Heart left ventricle (tissue), 16 donors: ENCODE measurements at places on chromosomes 6 and 20.

DNA sequence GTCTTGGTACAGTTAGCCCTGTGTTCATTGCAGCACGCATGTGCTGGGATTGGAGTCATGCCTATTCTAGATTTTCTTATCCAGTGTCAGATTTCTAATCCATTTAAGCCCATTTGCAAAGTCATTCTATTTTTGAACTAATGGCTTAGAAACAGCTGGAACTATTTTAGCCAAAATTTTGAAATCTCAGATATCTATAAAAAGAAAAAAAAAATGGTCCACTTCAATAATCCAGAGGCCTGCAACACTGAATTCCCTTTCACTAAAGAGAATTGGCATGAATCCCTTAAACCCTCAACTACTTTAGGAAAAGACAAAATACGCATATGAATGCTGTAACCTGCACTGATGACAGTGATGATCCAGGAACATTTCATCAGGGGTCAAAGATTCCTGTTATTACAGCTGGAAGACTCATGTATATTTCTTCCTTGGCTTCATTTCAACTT, 1.5 kb downstream of the COL21A1 start:
- H3K36me3 ChIP-seq: no peaks in the 10 kb centered on the region
- peaks cover 24% of the 10 kb centered on the region for H3K4me1 ChIP-seq
- peak overlapping the region; percentile 27 for H3K27ac ChIP-seq
- H3K4me3 ChIP-seq: no peak overlapping the region
- DNase-seq: no peak

- peaks cover 11% of the 10 kb centered on the region for H3K4me1 ChIP-seq
- DNase-seq: no peak
- no peak overlapping the region for H3K4me3 ChIP-seq
- H3K27ac ChIP-seq: no peak overlapping the region
Observed at GRCh38 chr20:40768105-40768504, 79.1 kb upstream of the MAFB start.

DNA sequence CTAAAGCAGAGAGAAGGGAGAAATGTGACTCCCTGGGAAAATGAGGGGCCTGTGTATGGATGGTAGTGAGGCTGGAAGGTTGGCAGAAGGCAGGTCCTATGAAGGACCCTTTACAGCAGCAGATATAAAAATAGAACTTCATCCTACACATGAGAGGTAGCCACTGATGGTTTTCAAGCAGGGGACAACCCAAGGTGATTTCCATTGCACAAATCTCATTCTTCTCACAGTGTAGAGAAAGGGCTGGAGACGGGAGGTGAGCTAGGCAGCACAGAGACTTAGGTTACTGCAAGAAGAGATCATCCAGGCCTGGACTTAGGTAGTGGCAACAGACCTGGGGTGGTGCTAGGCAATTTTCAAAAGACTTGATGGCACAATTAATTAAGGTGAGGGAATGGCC, 30.7 kb downstream of the TRAM2 start:
- no peaks in the 10 kb centered on the region for H3K36me3 ChIP-seq
- no peak overlapping the region for H3K4me3 ChIP-seq
- peaks cover 75% of the 10 kb centered on the region for H3K4me1 ChIP-seq
- H3K27ac ChIP-seq: no peak overlapping the region

GRCh38 chr20:62702895-62703852, 5.5 kb upstream of the NTSR1 start:
- no peak overlapping the region for H3K4me3 ChIP-seq
- no peak overlapping the region for H3K27ac ChIP-seq
- H3K27me3 ChIP-seq: peaks cover 9% of the 10 kb centered on the region
- DNase-seq: peak; percentile 44
- H3K4me1 ChIP-seq: peaks cover 7% of the 10 kb centered on the region
- H3K36me3 ChIP-seq: no peaks in the 10 kb centered on the region

GRCh38 chr6:85483846-85484245, 34.0 kb downstream of the NT5E start:
- H3K27me3 ChIP-seq: no peaks in the 10 kb centered on the region
- H3K27ac ChIP-seq: no peak overlapping the region
- H3K4me3 ChIP-seq: no peak overlapping the region
- no peaks in the 10 kb centered on the region for H3K4me1 ChIP-seq

- peaks cover 5% of the 10 kb centered on the region for H3K4me1 ChIP-seq
- H3K27me3 ChIP-seq: no peaks in the 10 kb centered on the region
- DNase-seq: no peak
Observed at GRCh38 chr6:96816301-96816817, 20.9 kb downstream of the GPR63 start.

DNA sequence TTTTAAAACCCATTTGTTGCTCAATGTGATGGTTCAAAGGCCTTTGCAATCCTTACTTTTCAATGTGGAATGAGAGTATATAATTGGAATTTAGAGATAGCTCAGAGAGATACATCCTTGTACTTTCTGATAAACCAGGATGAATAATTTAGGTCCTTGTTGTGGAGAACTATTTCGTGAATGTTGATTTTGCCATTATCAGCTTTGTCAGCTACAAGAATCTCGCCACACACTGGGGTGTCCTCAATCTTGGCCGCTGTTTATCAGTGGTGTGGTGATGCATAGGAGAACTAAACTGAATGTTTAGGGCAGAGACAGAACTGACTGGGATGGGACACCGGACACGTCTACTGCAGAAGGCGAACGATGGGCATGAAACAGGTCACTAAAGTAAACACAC, 111.2 kb upstream of the SLC35B3 start:
- H3K4me3 ChIP-seq: no peak overlapping the region
- no peak overlapping the region for H3K27ac ChIP-seq
- H3K36me3 ChIP-seq: no peaks in the 10 kb centered on the region
- DNase-seq: no peak
- no peaks in the 10 kb centered on the region for H3K27me3 ChIP-seq

DNA sequence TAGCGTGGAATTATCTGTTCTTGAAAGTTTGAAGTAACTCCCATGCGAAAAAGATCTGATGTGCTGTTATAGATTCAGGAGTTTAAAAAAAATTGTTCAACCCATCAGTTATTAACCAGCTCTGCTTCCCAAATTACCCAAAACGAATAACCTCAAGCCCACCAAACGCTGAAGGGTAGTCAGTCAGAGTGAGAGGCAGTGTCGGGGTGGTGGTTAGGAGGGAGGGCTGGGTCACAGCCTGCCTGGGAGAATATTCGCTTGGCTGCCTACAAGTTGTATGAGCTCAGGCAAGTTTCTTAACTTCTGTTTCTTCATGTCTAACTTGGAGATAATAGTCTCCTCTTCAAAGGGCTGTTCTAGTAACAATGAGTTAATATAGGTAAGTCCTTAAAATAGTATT, 114.6 kb downstream of the JPH2 start:
- DNase-seq: no peak
- no peak overlapping the region for H3K27ac ChIP-seq
- H3K4me1 ChIP-seq: no peaks in the 10 kb centered on the region
- peaks cover 7% of the 10 kb centered on the region for H3K27me3 ChIP-seq

DNA sequence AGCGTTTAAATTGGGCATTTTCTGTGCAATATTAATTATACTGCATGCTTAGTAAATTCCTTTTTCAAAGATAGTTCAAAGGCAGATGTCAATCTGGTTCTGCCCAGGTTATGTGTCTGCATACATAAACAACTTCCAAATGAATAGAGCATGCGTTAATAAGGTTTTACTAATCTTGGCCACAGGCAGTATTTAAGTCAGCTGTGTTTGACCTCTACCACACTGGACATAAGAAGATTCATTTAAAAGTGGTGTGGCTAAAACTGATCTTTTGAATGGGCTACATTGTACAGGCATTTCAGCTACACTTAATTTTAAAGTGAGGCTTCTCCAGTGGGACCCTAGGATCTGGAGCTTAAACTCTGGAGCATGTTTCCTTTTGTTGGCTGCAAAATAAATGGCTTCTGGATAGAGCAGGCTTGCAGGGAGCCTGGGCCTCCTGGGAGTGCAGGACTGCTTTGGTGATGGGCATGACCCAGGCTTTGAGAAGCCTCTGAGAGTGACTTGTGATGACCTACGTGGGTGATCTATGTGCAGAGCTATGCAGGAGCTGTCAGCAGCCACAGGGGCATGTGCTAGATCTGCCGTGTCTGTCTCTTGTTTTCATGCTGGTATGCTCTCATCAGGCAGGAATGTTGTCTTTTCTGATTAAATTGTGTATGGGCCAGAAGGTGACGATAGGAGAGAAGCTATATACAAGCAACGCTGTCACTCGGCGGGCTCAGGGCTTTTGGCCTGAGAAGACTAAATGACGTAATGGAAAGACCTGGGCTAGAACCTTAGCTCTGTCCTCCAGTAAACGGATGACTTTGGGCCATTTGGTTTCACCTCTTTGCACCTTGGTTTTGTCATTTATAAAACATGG, 331.2 kb downstream of the QKI start:
- H3K4me1 ChIP-seq: peaks cover 29% of the 10 kb centered on the region
- peak overlapping the region; percentile 77 for H3K27ac ChIP-seq
- no peaks in the 10 kb centered on the region for H3K27me3 ChIP-seq
- no peaks in the 10 kb centered on the region for H3K36me3 ChIP-seq

DNA sequence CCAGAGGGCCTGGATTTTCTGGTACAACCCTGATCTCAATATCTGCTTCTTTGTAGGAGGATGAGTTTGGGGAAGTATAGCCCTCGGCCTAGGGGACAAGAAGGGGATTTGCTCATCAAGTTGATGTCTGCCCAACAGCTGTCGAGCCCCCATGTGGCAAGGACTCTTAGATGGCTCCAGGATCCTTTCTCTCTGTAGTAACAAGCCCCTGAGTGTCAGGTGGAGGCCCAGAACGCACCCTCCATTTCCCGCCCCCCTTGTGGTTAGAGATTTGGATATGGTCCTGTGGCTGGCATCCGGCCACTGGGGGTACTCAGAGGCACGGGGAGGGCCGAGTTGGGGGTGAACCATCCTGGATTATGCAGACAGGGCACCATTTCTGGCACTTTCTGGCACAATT, 50.1 kb downstream of the CTCFL start:
- H3K36me3 ChIP-seq: no peaks in the 10 kb centered on the region
- H3K27me3 ChIP-seq: no peaks in the 10 kb centered on the region
- no peak overlapping the region for H3K27ac ChIP-seq
- H3K4me1 ChIP-seq: peaks cover 3% of the 10 kb centered on the region
- no peak overlapping the region for H3K4me3 ChIP-seq
- no peak for DNase-seq

DNA sequence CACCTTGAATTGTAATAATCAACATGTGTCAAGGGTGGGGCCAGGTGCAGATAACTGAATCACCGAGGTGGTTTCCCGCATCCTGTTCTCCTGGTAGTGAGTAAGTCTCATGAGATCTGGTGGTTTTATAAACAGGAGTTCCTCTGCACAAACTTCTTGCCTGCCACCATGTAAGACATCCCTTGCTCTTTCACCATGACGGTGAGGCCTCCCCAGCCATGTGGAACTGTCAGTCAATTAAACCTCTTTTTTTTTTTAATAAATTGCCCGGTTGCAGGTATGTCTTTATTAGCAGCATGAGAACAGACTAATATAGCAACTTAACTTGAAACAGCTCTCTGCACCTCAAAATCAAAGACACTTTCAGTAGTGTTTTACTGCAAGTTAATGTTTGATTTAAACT, 121.6 kb downstream of the OGFRL1 start:
- H3K4me3 ChIP-seq: no peak overlapping the region
- H3K4me1 ChIP-seq: peaks cover 84% of the 10 kb centered on the region
- DNase-seq: no peak
- no peaks in the 10 kb centered on the region for H3K36me3 ChIP-seq

DNA sequence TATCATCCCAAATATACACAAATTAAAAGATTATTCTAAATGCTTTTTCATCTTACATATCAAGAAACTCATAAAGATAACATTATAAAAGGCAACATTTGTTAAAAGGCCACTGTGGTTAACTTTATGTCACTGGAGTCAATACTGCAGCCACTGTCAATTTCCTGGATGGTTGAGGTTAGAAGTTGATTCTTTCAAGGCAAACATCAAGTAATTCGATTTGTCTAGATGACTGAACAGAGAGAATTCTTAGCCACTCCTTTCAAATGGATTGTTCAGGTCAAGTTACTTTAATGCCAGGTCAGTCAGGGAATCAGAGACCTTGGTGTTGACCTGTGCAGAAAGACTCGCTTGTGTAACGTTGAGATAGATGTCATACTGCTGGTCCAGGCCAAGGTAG, 44.4 kb upstream of the SIM1 start:
- no peak for DNase-seq
- H3K4me3 ChIP-seq: no peak overlapping the region
- no peaks in the 10 kb centered on the region for H3K4me1 ChIP-seq

DNA sequence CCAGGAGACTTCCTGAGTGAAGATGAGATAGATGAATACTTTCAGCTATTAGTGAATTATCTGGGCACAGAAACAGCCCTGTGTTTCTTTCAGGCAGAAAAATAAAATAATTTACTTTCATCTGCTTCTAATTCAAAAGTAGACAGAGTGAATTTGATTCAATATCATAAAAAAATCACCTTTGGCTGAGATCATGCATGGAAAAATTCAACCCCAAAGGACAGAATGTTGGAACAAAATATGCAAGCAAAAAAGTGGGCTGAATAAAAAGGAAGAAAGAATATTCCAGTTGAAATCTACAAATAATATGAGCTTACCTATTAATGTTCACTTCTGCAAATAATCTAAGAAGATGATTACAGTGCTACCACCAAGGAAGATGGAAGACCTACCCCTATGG, 546.9 kb downstream of the TFAP2B start:
- H3K27ac ChIP-seq: no peak overlapping the region
- DNase-seq: no peak
- H3K36me3 ChIP-seq: no peaks in the 10 kb centered on the region
- H3K27me3 ChIP-seq: no peaks in the 10 kb centered on the region
- no peak overlapping the region for H3K4me3 ChIP-seq
